ENCODE measurements at places on chromosomes 2 and 18.
A peak's percentile ranks its signal among the peaks of the same experiment; 100 is the strongest.

DNA sequence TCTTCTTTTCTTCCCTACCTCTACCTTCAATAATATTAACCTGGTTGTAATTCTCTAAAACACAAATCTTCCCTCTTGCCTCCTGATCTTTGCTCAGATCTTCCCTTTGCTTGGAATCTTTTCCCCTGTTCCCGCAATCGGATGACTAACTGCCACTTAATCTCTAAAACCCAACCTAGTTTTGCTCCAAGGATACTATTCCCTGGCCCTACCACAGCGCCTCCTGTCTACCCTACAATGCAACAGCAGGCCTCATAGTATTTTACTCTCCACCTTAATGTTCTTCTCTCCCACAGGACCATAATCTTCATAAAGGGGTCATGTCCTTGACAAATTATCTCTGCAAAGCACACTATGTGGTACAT is 246.8 kb upstream of the TNP1 start:
- DNase-seq, result no peak

DNA sequence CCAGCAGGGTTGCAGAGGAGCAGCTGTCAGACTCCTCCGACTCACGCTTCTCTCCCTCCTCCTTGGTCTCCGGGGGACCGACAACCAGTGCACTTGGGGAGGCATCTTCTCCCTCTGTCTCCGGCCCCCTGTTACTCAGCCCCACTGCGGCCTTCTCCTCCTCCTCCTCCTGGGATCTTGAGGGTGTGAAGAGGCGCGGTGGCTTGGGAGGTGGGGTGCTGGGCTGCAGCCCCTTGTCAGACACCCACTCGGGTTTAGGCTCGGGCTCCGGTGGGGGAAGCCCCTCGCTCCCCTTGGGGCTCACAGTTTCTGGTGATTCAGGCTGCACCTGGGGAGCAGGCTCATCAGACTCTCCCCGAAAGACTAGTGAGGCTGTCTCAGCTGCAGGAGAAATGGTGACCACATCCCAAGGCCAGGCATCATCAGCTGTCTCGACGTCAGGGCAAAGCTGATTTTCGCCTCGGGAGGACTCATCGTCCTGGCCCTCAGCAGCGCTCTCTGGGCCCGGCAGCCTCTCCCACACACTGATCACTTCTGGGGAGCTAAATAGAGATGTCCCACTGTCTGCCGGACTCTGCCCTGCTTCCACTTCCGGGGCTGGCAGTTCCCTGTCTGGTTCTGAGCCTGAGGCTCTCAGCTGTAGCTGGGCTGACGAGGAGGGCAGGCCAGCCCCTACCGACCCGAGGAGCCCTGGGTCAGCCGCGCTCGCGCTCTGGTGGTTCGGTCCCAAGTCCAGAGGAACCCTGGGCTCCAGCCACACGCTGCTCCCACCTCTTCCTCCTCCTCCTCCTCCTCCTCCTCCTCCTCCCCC is 9.0 kb upstream of the SFXN5 start:
- no peak for DNase-seq

DNA sequence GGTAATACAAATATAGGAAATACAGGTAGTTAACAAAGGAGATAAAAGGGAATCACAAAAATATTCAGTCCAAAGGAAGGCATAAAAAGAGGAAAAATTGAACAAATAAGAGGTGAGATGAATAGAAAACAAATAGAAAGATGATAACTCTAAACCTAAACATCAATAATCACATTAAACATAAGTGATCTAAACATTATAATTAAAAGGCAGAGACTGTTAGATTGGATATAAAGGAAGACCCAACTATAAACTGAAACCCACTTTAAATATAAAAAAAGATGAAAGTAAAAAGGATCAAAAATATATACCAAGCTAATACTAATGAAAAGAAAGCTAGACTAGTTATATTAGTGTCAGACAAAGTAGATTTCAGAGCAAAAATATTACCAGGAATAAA is 152.3 kb downstream of the ZBTB7C start:
- DNase-seq, result no peak

DNA sequence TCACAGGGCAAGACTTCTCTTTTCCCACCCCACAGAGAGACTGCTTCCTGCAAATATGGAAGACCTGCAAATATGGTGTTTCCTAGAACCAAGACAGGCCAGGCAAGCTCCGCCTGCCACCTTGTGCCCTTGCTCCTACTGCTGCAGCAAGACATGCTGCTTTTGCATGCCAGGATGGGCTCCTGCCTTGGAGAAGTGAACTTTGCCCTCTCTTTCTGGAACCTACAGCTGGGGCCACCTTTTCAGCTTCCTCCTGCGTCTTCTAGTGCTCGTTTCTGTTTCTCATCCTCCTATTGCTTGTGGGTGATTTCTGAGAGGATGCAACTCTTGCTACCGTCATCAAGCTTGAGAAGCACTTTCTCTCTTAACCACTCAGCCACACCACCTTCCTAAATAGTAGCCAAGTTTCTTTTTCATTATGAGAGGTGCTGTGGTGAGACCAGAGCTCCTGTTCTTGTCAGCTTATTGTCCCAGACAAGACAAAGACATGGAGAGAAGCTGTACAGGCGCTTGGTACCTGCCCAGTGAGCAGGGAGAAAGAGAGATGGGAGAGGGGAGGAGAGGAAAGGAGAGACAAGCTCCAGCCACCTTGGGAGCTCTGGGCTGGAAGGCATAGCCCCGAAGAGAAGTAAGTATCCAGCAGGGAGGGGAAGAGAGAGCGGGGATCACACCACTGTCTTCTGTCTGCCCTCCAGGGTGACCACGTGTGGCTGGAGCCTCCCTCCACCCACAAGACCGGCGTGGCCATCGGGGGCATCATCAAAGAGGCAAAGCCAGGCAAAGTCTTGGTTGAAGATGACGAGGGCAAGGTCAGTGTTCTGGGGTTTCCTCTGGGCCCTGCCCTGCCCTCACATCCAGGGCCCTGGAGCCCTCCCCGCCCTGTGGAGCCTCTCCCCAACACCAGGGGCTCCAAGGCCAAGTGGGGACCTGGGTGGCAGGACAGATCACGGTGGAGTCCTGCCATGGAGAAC is 28.3 kb downstream of the MYO7B start:
- no peak for DNase-seq

- no peak for DNase-seq
These were observed 161.0 kb upstream of the ZFP36L2 start for GRCh38 chr2:43387092-43388062.

- DNase-seq, result no peak
These were observed 834.0 kb upstream of the FSHR start for GRCh38 chr2:49988276-49988675.

GRCh38 chr2:65781756-65782155 is 349.4 kb upstream of the SPRED2 start:
- DNase-seq, result no peak

DNA sequence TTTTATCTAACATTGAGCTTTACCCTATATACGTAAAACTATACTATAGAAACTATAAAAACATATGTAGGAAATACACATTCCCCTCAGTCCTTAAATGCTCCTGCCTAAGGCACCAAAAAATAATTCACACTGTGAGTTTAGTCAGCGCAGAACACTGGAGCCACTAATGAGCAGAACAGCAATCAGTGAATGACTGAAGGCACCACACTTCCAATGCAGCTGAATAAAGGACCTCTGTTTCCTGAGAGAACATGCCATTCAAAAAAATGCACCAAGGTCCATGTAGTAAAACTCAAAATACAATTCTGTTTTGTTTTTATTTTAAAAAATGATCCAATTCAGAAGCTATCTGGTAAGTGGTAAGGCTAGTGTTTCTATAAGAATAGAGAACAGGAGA is 1280.6 kb upstream of the NRXN1 start:
- no peak for DNase-seq

DNA sequence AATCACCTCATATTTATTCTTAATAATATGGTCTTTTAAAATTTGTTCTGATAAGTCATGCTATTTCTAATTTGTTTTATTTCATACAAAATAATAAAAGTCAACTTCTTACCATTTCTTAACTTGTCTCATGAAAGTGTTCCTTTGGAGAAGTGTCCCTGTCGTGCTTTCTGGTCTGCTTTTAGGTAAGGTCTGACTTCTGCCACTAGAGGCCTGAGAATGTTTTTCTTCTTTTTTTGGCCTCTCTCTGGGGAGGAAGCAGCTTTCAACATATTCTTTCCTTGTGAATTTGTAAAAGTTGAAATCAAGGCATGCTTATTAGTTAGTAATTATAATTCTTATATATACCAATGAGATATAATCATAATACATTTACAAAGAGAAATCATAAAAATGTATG is 39.4 kb downstream of the MAP2 start:
- no peak for DNase-seq

DNA sequence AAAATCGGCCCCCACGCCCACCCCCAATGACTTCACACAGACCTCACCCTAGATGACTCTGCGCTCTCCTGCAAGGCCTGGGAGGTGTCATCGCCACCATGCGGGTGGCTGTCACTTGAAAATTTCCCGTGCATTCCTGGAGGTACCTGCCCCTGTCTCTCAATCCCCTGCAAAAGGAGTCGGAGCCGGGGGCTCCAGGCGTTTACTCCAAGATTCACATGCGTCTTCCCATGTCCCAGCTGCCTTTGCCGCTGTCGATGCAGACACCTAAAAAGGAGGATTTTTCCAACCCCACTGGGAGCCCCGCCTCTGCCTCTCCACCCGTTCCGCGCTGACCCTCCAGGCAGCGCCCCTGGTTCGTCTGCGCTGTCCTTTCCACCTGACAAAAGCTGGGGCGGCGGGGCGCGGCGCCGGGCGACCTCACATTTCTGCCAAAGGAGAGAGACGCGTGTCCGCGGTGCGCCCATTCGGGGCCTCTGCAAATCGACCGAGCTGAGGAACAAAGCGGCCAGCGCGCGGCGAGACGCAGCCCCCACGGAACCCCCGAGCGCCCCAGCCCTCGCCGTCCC is 667 bp downstream of the REEP1 start:
- DNase-seq, result no peak

- no peak for DNase-seq
These were observed 166.7 kb upstream of the ZNF521 start for GRCh38 chr18:25518716-25519053.

GRCh38 chr2:101048756-101049155 is 46.7 kb downstream of the RPL31 start:
- DNase-seq, result no peak

- no peak for DNase-seq
These were observed 5.6 kb upstream of the SERPINB11 start for GRCh38 chr18:63697097-63697660.

DNA sequence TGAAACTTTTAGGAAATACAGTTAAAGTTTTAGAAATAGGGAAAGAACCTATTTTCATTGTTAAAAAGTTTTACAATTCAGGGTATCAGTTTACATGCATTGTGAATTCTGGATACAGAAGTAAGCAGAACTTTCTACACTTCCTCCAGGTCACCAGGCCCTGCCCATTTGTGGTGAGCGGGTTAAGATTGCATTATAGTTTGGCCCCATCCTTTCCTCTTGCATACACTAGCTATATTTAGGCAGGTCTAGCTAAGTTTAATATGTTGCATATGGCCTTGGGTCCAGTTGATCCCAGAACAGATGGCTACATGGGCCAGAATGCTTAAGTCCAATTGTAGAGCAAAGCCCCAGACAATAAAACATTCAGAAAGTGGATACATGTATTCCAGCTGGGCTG is 4.8 kb downstream of the VWA3B start:
- DNase-seq, result no peak

- no peak for DNase-seq
These were observed 77.1 kb downstream of the CMPK2 start for GRCh38 chr2:6788614-6789013.

DNA sequence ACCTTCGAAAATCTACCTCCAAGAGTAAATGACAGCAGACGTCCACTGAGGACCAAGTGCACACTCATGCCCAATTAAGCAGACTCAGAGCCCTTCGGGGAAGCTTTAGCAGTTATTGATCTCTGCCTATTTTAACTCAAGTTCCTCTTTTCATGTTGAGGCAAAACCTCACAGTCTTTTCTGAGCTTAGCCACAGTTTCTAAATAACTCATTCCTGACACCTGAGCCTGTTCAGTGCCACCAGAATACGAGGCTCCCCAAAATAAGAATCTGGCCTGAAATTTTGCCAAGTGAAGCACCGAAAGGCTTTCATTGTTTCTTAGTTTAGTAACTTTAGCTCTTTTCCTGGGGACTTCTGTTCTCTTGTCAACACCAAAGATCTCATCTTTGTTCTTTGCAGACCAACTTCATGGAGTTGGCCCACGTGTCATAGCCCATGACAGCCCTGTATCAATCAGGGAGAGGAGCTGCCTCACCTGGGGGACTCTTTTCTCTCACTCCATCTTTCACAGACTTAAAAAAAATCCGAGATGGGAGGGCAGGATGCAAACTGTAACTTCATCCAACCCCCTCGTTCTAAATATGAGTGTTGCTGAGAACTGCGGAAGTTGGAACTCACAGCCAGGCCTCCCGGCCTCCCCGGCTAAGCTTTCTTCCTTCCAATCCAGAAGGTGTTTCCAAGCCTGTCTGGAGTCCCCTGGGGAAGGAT is 22.2 kb downstream of the INPP5D start:
- DNase-seq, result no peak

DNA sequence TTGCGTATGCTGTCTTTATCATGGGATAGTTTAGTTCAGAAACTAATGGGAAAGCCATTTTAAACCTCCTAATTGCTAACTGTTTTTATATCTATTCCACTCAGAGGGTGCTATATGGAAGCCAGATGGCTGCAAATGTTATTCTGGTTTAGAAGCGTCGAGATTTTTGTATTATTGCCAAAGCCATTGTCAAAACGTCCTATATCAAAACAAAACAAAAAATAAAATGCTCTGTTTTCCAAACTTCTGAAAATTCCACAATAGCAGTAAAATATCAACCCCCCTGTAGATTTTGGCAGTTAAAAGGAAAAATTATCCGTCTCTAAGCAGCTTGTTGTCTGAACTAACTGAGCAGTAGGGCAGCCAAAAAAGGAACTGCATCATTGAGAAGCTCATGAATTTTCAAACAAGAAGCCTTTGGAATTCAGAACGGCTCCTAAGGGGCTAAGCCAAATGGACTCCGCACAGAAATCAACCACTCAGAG is 195.4 kb upstream of the CWC22 start:
- DNase-seq, result no peak

- no peak for DNase-seq
These were observed 97.2 kb upstream of the TMEM17 start for GRCh38 chr2:62603154-62603712.

DNA sequence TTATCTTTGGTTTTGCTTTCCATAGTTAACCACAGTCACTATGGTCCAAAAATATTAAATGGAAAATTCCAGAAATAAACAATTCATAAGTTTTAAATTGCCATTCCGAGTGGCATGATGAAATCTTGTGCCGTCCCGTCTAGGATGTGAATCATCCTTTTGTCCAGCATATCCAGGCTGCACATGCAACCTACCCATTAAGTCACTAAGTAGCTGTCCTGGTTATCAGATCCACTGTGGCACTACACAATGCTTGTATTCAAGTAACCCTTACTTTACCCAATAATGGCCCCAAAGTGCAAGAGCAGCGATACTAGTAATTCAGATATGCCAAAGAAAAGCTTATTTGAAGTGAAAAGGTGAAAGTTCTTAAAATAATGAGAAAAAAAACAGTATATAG is 10.7 kb downstream of the USP34 start:
- DNase-seq, result no peak

- DNase-seq, result peak; percentile 73
These were observed 13.6 kb upstream of the ANKRD53 start for GRCh38 chr2:70964596-70965386.

GRCh38 chr2:16271231-16271896 is 331.0 kb downstream of the MYCN start:
- no peak for DNase-seq

GRCh38 chr2:158095912-158096311 is 5.8 kb upstream of the UPP2 start:
- DNase-seq, result no peak

Data from endothelial cell (in vitro differentiated cells).